ENCODE measurements at places on chromosomes 16 and 17. TPM values are rescaled to one million over a fixed set of nuclear protein-coding genes. Genes with fewer than 3 reads are reported as not detected.

Gene TERB1
- not detected for total RNA-seq

Gene RCVRN
- not detected for total RNA-seq

GRCh38 chr16:50251375-50252081 is 14.8 kb upstream of the ADCY7 start:
- peak; percentile 67 for DNase-seq

DNA sequence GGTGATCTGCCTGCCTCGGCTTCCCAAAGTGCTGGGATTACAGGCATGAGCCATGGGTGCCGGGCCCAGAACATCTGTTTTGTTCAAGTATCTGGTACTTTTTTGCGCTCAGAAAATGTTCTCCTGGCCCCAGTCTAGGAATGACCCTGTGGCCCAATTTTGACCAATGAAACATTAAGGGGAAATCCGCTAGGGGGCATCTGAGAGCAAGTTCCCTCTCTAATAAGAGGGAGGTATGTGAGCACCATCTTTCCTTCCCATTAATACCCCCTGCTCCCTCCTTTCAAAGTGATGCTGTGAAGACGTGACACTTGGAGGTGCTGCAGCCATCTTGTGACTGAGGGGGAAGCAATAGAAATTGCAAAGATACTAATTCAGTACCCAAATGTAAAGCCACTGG is 16.5 kb upstream of the CLEC3A start:
- no peak for DNase-seq

DNA sequence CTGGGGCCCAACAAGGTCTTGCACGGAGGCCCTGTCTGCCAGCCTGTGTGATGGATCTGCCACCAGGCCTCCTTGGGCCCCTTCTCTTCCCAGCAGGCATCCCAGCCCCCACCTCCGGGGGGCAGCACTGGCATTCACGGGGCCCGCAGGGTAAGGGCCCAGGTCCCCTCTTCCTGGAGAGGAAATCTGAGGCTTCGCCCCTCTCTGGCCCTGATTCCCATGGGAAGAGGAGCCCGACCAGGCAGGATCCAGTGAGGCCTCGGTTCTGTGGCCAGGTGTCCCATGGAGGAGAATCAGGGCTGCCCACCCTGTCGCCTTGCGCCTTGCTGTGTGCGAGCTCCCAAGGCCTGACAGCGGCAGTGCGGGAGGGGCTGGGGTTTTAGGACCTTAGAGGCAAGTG is 48.4 kb downstream of the PDPK1 start:
- DNase-seq = no peak
